NCI-H1092 (cell line): ENCODE measurements at places on chromosomes 2 and 18.

- DNase-seq = no peak
Observed at GRCh38 chr18:582465-582864, 2.3 kb downstream of the CETN1 start.

- DNase-seq = no peak
Observed at GRCh38 chr18:58258692-58259342, 214.8 kb downstream of the NEDD4L start.

DNA sequence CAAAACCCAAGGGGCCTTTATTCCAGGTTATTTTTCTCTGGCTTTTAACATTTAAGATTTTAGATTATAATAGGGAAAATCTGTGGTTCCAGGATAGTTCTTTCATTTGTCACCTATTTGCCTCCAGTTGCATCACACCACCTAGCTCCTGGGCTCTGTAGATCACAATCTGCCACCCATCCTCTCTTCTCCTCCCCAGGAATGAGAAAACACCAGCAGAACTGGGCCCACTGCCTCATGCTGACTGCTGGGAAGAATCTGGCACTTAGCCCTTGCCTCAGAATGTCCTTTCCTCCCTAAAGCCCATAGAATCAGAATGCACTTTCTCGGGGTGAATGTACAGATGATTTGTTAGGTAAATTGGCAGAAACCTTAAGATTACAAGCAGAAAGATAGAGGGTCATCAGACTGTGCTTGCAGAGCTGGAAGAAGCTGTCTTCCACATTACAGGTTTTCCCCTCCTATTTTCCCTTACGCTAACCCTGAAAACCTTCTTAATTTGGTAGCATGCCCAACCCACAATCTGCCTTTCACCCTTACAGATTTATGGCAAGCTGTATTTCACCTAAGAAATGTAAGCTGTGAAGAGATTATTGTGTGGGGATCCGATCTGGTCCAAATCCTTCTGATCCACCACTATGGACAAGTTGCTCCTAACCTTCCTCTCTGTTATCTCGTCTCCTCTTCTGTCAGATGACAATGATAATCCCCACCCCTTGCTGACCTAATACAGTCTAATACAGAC is 72.6 kb downstream of the LRRC30 start:
- no peak for DNase-seq

DNA sequence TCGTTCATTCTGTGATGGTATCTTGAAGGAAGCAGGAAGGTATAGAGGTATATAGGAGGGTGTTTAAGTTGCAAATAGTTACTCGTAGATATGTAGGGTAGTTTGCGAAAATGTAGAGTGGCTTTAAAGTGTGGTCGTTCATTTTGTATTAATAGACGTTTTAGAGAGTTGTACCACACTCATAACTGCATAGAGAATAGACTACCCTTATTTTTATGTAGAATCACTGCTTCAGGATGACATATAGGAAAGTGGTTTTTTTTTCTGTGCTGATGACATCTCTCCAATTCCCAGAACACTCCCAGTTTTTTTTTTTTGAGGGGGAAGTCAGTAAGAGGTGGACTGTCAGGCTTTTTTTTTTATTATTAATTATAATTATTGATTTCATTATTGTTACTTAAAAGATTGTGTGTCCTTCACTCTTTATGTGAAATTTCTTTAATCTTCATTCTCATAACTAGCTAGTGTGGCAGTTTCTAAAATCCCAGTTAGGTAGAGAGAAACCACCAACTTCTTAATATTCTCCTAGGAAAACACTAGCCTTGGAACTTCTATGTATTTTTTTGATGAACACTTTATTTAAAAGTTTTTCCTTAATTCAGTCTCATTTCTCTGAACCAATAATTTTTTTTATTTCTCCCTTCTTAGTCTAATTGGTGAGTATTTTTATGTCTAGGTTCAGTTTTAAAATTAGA is 1.5 kb downstream of the ACTR3 start:
- DNase-seq = no peak

- DNase-seq = no peak
Observed at GRCh38 chr2:187857826-187858225, 303.6 kb upstream of the TFPI start.

GRCh38 chr18:5266721-5267120 is 28.8 kb downstream of the ZBTB14 start:
- no peak for DNase-seq

DNA sequence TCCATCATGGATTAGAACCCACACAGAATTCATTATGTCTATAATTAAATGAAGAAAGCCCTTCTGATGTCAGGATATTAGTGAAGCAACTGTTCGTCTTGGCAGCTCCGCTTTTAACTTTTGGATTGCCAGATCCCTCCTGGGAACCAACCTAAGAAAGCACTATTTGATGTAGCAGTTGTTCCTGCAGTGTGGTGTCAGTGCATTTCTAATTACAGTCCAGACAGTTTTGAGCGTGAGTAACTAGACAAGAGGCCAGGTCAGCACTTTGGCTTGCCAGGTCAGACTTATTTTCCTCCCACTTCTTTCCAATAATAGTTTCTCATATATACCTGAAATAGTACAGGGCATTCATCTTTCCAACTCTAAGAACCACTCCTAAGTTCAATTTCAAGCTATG is 13.8 kb downstream of the NRXN1 start:
- no peak for DNase-seq

- DNase-seq = no peak
Observed at GRCh38 chr2:229314117-229314516, 43.0 kb upstream of the PID1 start.

DNA sequence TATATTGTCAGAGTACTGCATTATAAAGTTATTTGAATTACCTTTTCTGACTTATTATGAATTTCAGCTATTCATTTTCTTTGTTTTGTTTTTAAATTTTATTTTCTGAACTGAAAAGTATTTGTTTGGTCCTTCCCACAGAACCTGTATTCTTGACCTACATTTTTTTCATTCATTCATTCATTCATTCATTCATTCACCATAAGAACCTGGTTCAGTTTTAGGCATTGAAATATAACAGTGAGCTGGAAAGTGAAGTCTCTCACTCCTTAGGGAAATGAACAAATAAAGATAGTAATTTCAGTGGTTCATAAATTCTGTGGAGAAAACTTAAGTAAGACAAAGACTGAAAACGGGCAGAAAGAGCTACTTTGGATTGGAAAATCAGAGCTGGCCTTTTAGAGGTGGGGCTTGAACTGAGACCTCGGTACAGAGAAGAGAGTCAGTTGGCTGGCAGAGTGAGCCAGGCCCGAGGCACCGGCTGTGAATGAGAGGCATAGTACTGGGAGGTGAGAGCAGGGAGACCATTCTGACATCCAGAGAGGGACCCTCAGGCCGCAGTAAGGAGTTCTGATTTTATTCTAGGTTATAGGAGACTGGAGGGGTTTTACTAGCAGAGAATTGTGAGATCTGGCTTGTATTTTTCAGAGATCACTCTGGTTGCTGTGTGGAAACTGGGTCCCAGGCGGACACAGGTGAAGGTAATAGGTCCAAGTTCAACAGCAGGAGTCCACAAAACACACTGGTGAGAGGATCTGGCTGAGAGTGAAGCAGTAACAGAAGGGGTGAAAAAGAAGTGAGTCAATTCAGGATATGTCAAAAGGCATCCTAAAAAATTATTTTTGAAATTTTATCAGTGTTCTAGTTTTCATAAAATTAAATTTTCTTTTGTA is 75.8 kb upstream of the FN1 start:
- DNase-seq = no peak

DNA sequence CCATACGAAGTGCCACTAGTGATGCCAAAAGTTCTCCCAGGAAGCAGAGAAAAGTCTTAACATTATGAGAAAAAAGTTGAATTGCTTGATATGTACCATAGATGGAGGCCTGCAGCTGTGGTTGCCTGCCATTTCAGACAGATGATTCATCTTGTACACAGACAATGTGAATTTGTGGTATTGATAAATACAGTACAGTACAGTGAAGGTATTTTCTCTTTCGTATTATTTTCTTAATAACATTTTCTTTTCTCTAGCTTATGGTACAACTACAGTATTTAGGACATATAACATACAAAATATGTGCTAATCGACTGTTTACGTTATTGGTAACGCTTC is 33.6 kb upstream of the VWC2L start:
- no peak for DNase-seq

GRCh38 chr2:80525152-80525551 is 220.6 kb upstream of the LRRTM1 start:
- no peak for DNase-seq
